ENCODE measurements at places on chromosomes 16 and 17.

GRCh38 chr16:87580855-87581261 lies 21.4 kb upstream of the JPH3 start:
- no peak for DNase-seq

- no peak for DNase-seq
Measured at GRCh38 chr17:75182319-75182568, 515 bp downstream of the SUMO2 start.

GRCh38 chr16:83336603-83337002 lies 471.2 kb upstream of the HSBP1 start:
- DNase-seq = no peak

GRCh38 chr16:71826533-71827017 lies 17.9 kb upstream of the AP1G1 start:
- DNase-seq = no peak

- no peak for DNase-seq
Measured at GRCh38 chr17:75341784-75342486, 52.7 kb upstream of the SLC25A19 start.

- DNase-seq = no peak
Measured at GRCh38 chr17:1031711-1032110, 34.8 kb downstream of the TIMM22 start.

DNA sequence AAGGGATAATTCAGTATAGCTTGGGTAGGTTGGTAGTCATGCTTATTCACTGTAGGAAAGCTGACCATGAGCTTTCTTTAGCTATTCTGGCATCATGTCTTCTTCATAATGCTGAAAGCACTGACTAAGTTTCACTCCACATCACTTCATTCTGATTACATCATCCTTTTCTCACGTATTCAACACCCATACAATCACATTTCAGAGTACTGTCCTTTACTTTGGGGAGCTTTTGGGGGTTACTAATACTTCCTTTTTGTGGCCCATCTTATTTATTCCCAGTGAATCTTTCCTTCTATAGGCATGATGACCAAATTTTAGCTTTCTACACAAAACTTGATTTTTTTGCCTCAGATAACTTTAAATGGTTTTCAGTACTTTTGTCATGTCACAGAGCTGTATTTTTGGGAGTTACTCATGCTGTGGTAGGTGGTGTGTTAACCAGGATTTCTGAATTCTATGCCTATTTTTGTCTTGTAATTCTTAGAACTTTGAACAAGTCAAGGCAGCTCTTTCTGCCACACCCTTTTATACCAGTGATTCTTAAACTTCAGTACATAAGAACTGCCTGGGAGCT lies 23.5 kb downstream of the TADA2A start:
- no peak for DNase-seq

- DNase-seq = no peak
Measured at GRCh38 chr17:17167356-17167755, 38.8 kb downstream of the PLD6 start.

DNA sequence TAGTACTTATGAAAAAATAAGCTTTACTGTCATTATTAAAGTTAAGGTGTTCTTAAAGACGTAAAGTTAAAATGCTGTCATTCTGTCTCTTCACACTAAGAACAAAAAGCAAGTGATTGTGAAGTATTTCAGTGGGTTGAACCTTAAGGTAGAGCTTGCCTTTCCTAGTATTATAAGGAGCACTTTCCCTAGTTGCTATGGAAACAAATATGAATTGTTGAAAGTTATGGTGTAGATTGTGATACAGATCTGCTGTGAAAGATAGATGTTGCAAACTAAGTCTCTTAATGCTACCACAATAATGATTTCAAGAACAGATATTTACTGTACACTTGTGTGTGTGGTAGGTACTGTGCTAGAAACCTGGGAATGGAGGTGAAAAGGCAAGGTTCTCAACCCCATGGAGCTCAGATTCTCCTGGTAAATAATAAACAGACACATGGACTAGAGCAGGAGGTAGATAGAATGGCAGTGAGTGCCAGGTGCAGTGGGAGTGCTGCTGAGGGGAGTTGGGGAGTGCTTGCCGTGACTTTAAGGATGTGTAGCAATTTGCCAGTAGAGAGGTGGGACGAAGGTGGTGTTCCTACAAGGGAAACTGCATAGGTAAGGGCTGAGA lies 34.7 kb downstream of the MRTFB start:
- no peak for DNase-seq

DNA sequence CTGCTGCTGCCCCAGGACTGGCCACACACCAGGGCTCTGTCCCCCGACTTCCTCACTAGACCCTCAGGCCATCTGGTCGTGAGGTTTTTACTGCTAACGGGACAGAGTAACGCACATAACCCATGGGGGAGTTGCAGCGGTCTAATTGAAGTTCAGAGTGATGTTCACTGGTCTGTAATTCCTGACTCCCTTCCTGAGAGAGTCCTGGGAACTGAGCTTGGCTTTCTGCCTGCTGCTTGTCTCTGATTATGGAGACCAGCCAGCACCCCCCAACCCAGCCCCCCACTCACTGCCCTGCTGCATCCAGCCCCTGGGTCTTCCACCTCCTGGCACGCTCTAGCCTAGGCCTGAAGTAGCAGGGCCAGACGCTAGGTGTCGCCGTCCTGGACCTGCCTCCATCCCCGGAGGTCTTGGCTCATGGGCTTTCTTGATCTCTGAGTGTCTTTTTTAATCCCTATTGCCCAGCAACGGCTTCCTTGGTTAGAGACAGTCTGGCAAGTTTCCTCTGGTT lies 192.9 kb downstream of the CCDC182 start:
- DNase-seq = no peak

GRCh38 chr16:27859020-27859419 lies 204.5 kb downstream of the GSG1L start:
- DNase-seq = no peak
